ENCODE measurements at places on chromosomes 16 and 17. TPM values are rescaled to one million over a fixed set of nuclear protein-coding genes. Genes with fewer than 3 reads are reported as not detected.

GRCh38 chr16:70482624-70483023 lies 28.2 kb downstream of the FCSK start:
- no peaks in the 10 kb centered on the region for H3K27me3 ChIP-seq
- no peak overlapping the region for H3K27ac ChIP-seq
- H3K36me3 ChIP-seq, result peaks cover 3% of the 10 kb centered on the region
- no peak overlapping the region for H3K4me3 ChIP-seq
- no peaks in the 10 kb centered on the region for H3K4me1 ChIP-seq

DNA sequence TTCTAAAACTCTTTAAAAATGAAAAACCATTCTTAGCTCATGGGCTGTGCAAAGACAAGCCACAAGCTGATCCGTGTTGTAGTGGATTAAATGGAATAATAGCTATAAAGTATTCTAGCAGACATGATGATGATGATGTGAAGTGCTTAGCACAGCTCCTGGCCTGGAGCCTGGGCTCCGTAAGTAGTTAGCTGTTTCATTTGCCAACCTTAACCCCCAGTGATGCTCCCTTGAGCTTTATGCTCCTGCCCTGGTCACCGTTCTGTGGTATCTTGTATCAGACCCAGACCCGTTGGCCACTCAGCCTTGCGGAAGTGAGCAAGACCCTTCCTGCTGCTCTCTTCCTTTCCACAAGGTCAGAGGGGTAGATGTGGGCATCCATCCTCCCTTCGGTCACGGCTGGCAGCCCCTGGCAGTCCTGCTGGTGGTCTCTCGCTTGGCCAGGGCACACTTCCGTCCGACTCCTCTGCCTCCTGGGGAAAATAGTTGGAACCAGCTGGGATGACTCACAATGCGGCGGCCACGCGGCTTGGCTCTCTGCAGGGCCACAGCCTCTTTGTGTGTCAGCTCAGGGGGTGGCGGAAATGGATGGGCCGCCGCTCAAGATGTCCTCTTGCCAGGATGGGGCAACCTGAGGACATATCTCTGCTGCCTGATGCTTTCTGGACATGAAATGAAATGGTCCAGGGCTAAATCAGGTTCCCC lies 79.1 kb downstream of the GPR139 start:
- H3K4me1 ChIP-seq, result no peaks in the 10 kb centered on the region
- H3K27ac ChIP-seq, result no peak overlapping the region
- no peaks in the 10 kb centered on the region for H3K36me3 ChIP-seq
- H3K27me3 ChIP-seq, result peaks cover 25% of the 10 kb centered on the region

DNA sequence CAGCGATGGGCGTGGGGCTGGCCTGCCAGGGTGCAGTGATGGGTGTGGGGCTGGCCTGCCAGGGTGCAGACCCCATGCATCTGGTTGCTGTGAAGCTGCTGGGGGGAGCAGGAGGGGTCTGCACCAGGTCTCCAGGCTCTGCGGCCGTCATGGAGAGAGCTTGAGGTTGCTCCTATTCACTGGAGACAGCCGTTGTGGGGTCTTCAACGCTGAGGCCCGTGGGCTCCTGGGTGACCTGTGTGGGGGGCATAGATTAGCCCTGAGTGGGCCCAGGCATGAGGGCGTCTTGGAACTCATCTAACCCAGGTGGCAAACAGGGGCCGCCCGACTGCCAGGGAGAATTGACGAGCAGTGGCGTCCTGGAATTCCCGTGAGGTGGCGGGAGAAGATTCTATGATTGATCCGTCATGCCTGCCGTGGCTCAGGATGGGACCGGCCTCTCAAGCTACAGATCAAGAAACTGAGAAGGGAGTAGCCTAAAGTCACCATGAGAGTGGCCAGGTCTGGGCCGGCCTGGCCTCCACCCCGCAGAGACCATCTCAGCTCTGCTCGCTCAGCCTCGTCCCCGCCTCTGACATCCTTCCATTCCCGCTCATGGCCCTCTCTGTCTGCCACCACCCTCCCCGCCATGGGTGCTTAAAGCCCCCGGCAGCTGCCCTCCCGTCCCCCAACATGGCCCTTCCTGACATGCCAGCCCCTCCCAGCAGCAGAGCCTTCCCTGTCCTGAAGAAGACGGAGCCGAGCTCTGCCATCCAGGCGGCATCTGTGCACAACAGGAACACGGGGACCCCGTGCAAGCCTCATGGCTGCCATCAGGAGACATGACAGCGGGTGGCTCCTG lies 50.7 kb upstream of the ACSF3 start:
- H3K36me3 ChIP-seq, result no peaks in the 10 kb centered on the region
- H3K4me1 ChIP-seq, result no peaks in the 10 kb centered on the region
- peaks cover 19% of the 10 kb centered on the region for H3K27me3 ChIP-seq
- no peak for DNase-seq

GRCh38 chr16:83397601-83398291 lies 410.0 kb upstream of the HSBP1 start:
- no peaks in the 10 kb centered on the region for H3K36me3 ChIP-seq
- no peak overlapping the region for H3K27ac ChIP-seq
- H3K4me1 ChIP-seq, result no peaks in the 10 kb centered on the region
- H3K4me3 ChIP-seq, result no peak overlapping the region
- no peak for DNase-seq

DNA sequence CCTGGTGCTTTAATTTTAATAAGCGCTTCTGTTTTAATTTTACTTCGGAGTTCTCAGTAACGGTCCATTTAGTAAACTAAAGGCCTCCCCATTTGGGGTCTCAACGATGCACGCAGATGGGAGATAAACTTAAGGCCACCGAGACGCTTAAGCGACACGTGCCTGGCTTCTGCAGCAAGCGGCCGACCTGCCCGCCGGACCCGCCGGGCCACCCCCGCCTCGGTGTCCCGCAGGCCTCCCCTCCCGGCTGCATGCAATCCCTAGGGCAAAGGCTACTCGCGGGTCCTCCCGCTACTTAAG lies 592 bp downstream of the GCSH start:
- H3K4me3 ChIP-seq, result peak overlapping the region; percentile 77
- no peak overlapping the region for H3K27ac ChIP-seq
- H3K4me1 ChIP-seq, result peaks cover 7% of the 10 kb centered on the region
- DNase-seq, result no peak
- peaks cover 1% of the 10 kb centered on the region for H3K36me3 ChIP-seq

DNA sequence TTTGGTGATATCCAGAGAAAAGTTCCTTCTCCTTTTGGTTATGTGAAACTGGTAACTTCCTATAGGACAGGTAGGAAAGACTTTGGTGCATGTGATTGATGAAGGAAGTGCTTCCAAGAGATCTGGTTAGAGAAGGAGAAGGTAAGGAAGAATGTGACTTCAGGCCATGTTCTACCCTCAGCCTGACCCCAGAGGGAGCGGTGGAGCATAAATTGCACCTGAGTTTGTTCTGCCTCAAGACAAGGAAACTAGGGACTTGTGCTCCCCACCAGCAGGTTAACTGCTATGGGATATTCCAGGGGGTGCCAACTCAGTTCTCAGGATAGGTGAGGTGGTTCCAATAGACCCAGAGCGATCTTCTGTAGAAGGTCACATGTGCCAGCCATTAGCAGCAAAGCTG lies 299.3 kb upstream of the XYLT1 start:
- DNase-seq, result no peak
- H3K27ac ChIP-seq, result no peak overlapping the region
- no peaks in the 10 kb centered on the region for H3K36me3 ChIP-seq
- H3K27me3 ChIP-seq, result peaks cover 5% of the 10 kb centered on the region
- H3K4me3 ChIP-seq, result no peak overlapping the region

GRCh38 chr17:9432134-9432885 lies 143.3 kb downstream of the STX8 start:
- H3K4me3 ChIP-seq, result no peak overlapping the region
- H3K27ac ChIP-seq, result peak overlapping the region; percentile 22
- no peaks in the 10 kb centered on the region for H3K27me3 ChIP-seq
- H3K4me1 ChIP-seq, result peaks cover 28% of the 10 kb centered on the region

DNA sequence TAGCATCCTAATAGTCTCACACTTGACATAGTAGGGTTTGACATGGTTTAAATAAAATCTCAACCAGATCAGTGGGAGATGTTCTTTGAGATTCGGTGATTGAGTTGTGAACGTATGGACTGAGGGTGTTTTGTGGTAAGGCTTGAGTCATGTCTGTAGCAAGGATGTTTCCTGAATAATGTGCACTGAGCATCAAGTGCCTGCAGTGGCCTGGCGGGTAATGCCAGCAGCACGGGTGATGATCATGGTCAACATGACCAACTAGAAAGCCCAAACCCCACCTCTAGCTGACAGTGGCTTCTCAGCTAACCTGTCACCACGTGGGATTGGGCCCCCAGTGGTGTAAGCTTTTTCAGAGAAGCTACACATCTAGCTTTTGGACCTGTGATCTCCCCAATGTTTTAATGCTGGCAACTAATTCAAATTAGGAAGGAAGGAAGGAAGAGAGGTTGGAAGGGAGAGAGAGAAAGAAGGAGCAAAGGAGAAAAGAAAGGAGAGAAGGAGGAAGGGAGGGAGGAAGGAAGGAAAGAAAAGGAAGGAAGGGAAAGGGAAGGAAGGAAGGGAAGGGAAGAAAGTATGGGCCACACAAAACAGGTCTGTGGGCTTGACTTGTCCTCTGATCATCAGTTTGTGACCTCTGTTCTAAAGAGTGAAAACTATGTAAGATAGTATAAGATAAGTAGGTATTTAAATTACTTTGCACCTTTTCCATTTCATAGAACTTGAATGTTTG lies 55.4 kb downstream of the WWOX start:
- DNase-seq, result no peak
- H3K27me3 ChIP-seq, result no peaks in the 10 kb centered on the region
- H3K27ac ChIP-seq, result no peak overlapping the region

DNA sequence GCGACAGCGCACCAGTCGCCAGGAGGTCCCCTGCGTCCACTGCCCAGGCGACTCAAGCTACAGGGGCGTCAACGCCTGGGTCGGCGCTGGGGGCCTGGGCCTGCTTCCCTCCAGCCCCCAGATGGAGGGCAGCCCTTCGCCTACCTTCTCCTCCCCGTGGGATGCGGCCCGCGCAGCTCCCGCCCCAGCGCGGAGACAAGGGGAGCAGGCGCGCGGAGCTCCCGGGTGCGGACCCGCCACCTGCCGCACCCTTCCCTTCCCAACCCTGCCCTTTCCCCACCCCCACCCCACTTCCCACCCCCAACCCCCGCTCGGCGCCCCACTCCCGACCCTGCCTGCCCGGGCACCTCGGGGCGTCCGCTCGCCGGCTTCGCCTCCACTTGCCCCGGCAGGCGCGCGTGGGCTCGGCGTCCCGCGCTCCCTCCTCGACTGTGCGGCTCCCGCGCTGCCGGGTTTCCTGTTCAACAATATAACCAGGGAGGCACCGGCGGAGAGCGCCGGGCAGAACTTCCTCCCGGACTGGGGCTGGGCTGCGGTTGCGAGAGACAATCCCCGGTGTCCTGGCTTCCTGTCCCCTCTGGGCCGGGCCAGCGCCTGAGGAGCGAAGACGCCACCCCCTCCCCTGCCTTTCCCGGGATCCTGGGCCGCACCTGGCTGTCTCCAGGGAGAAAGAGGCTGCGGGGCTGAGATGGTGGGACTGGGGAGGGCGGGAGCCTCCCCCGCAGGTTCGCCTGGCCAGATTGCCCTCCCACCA lies at the start of gene ARHGAP27:
TSS of gene ARHGAP27 (minus strand) at position 466 of the 754 bp plus-strand sequence. CDS start 2,591 bp downstream, outside the sequence.
- no peaks in the 10 kb centered on the region for H3K36me3 ChIP-seq
- H3K27ac ChIP-seq, result no peak within 1 kb of the TSS
- H3K4me1 ChIP-seq, result peaks cover 7% of the 10 kb centered on the region
- H3K4me3 ChIP-seq, result peak within 1 kb of the TSS; percentile 71
- no peak for DNase-seq
- peaks cover 43% of the 10 kb centered on the region for H3K27me3 ChIP-seq

DNA sequence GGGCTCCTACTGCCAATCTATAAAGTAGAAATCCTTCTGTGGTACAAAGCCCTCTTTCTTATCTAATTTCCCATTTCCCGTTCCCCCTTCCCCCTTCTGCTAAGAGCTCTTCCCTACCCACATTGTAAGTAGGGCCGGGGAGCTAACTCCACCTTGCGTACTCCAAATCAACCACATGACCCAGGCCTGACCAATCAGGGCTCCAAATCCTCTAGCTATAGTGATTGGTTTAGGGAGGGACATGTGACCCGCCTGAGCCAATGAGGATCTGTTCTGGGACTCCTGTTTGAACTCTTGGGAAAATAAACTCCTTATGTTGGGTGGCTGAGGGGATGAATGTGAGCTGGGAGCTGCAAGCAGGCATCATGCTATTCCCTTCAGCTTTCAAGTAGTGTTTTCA lies 40.9 kb upstream of the MEOX1 start:
- peaks cover 4% of the 10 kb centered on the region for H3K27me3 ChIP-seq
- H3K36me3 ChIP-seq, result no peaks in the 10 kb centered on the region
- H3K4me1 ChIP-seq, result no peaks in the 10 kb centered on the region
- no peak overlapping the region for H3K4me3 ChIP-seq

- no peaks in the 10 kb centered on the region for H3K27me3 ChIP-seq
- H3K27ac ChIP-seq, result no peak overlapping the region
- no peak overlapping the region for H3K4me3 ChIP-seq
- no peak for DNase-seq
- peaks cover 13% of the 10 kb centered on the region for H3K4me1 ChIP-seq
Observed at GRCh38 chr17:69608808-69609472, 194.4 kb downstream of the MAP2K6 start.

KLHL10 gene
- total RNA-seq, result not detected

NGFR gene
- 2.7 TPM for total RNA-seq

DNA sequence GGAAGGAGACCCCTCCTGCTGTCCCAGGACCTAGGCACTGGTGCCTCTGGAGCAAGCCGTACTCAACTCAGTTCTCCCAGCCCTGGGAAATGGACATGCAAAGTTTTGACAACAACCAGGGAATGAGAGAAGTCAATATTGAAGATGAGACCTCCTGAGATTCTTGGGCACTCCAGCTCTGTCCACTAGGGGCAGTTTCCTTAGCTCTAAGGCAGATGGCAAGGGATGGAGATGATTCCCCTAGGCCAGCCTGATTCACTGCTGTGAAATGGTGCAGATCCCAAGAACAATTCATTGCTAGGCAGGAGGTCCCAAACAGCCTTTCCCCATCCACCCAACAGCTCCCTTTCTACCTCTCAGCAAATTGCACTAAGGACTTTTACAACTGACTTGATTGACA lies 20.5 kb upstream of the SDR42E2 start:
- no peaks in the 10 kb centered on the region for H3K36me3 ChIP-seq
- H3K27ac ChIP-seq, result no peak overlapping the region
- no peak overlapping the region for H3K4me3 ChIP-seq
- H3K27me3 ChIP-seq, result peaks cover 17% of the 10 kb centered on the region
- peaks cover 1% of the 10 kb centered on the region for H3K4me1 ChIP-seq

TTLL6 gene
- 2.9 TPM for total RNA-seq

SLC9A5 gene
- 3.4 TPM for total RNA-seq

DNA sequence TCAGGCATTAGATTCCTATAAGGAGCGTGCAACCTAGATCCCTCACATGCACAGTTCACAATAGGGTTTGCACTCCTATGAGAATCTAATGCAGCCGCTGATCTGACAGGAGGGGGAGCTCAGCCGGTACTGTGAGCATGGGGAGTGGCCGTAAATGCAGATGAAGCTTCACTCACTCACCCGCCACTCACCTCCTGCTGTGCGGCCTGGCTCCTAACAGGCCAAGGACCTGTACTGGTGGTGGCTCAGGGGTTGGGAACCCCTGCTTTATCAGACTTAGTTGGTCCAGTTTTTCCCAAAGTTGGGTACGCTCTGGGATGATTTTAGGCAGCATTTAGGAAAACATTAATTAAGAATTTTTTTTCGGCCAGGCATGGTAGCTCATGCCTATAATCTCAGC lies 103.8 kb downstream of the MARF1 start:
- H3K27me3 ChIP-seq, result peaks cover 3% of the 10 kb centered on the region
- no peaks in the 10 kb centered on the region for H3K4me1 ChIP-seq
- H3K4me3 ChIP-seq, result no peak overlapping the region
- H3K27ac ChIP-seq, result no peak overlapping the region
- H3K36me3 ChIP-seq, result peaks cover 5% of the 10 kb centered on the region
- no peak for DNase-seq

FBXW10 gene
- total RNA-seq, result 0.12 TPM

- H3K27ac ChIP-seq, result no peak overlapping the region
- DNase-seq, result no peak
- H3K36me3 ChIP-seq, result peaks cover 4% of the 10 kb centered on the region
- H3K4me3 ChIP-seq, result no peak overlapping the region
Observed at GRCh38 chr16:87305505-87306391, 11.4 kb downstream of the C16orf95 start.

KRT222 gene
- 1.1 TPM for total RNA-seq
